Amygdala (tissue), 56 donors: ENCODE measurements at places on chromosomes 5 and 9.

DNA sequence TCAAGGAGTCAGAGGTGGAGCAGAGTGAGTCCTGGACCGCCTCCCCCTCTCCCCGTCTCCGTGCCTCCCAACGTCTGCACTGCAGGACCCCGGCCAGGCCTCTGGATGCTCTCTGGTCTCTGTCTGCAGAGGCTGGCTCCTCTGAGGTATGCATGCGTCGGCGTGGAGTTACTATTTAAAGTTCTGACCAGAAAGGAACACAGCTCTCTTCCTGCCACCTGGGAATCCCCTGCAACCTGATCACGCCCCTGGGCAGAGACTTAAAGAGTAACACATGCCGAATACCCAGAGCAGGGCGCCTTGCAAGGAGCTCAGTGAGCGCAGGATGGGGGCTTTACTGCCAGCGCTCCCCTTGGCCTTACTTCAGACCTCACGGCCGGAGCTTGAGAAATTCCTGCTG, 16.0 kb downstream of the ANXA6 start:
- DNase-seq: no peak

DNA sequence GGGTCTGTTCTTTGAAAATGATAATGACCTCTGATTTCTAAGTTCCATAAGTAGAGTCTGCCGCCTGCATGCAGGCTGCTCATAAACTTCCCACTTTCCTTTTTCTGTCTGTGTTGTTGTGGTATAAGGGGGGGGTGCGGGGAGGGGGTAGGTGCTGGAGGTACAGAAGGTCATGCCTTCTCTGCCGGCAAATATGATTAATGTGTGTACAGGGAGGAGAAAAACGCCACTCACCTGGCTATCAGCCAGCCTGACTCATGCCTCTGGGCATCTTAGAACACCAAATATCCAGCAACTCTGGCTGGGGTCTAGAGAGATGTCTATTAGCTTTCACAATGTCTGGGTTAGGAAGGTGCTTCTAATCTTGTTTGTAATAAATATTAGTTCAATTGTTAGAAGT, 128.3 kb downstream of the EFNA5 start:
- DNase-seq: no peak

GRCh38 chr9:134895097-134895496, 14.5 kb downstream of the FCN2 start:
- DNase-seq: no peak

- DNase-seq: no peak
Observed at GRCh38 chr5:175698401-175699115, 40.7 kb downstream of the HRH2 start.

- peak; percentile 28 for DNase-seq
Observed at GRCh38 chr9:136619742-136620440, 42.8 kb upstream of the EGFL7 start.

- DNase-seq: no peak
Observed at GRCh38 chr5:172807766-172808311, 26.2 kb upstream of the ERGIC1 start.

DNA sequence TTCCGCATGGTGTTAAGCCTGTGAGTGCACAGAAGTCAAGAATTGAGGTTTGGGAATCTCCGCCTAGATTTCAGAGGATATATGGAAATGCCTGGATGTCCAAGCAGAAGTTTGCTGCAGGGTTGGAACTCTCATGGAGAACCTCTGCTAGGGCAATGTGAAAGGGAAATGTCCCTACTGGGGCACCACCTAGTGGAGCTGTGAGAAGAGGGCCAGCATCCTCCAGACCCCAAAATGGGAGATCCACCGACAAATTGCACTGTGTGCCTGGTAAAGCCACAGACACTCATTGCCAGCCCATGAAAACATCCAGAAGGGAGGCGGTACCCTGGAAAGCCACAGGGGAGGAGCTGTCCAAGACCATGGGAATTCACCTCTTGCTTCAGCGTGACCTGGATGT, 3.6 kb upstream of the SAXO1 start:
- no peak for DNase-seq

- DNase-seq: no peak
Observed at GRCh38 chr5:15956622-15957021, 223.0 kb downstream of the MARCHF11 start.

GRCh38 chr9:32426278-32426939, 42.0 kb downstream of the ACO1 start:
- DNase-seq: no peak

DNA sequence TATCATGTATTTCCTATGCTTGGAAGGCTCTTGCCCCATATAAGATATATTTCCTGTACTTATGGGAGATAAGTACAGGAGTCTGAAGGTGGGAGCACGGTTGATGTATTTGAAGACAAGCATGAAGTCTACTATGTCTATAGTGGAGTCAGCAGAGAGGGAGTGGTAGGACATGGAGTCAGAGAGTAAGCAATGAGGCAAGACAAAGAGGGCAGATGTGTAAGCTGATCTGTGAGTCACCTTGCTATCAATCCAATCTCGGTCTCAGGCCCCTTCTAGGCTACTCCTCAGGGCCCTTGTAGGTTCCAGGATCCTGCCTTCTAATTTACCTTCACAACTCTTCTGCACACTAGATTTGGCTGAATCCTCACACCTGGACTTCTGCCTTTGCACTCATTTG, 105.5 kb downstream of the MACIR start:
- DNase-seq: no peak

DNA sequence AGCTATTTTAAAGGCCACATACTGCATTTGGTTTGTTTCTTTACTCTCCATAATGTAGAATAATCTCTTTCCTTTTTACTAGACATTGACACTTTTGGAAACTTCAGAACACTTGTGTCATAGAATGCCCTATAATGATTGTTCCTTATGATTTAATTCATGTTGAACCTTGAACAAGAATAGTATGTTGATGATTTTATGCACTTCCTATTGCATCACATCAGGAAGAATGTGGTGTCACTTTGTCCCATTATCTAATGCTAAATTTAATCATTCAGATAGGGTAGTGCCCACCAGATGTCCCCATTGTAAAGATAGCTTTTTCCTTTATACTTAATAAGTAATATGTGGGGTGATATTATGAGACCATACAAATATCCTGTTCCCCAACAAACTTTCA, 19.4 kb upstream of the DEPDC1B start:
- DNase-seq: no peak
